Suprapubic skin (tissue), 4 donors: ENCODE measurements at places on chromosomes 12 and 14.

DNA sequence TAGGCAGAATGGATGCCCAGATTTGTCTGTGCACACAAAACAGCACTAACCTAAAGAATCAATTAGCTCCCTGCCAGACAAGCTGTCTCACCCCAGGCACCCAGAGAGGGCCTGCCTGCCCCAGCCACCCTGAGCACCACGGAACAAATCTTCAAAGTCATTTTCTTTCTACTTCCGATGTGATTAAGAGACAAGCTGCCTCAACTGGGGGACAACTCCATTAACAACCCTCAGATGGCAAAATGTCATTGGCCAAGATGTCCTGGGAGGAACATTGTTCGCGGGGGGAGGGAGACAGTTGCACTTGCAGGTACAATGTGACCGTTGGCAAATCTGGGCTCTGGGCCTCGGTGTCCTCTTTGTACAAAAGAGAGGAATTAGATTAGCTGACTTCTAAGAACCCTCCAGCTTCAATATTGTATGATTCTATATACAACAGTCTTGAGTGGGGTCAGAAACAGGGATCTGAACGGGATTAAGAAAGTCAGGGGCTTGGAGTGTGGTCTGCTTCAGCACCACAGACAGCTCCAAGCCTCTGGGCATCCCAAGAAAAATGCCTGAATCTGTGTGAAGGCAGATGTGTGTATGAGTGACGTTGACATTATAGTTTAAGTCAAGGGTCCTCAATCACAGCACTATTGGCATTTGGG lies 42.8 kb upstream of the CMKLR1 start:
- no peak for DNase-seq
- no peak overlapping the region for H3K4me3 ChIP-seq
- no peaks in the 10 kb centered on the region for H3K36me3 ChIP-seq
- H3K27me3 ChIP-seq, result no peaks in the 10 kb centered on the region
- H3K27ac ChIP-seq, result no peak overlapping the region

- H3K27ac ChIP-seq, result no peak overlapping the region
- no peak for DNase-seq
- H3K4me1 ChIP-seq, result no peaks in the 10 kb centered on the region
- H3K27me3 ChIP-seq, result no peaks in the 10 kb centered on the region
Measured at GRCh38 chr14:81478446-81478845, 55.2 kb downstream of the SEL1L start.

DNA sequence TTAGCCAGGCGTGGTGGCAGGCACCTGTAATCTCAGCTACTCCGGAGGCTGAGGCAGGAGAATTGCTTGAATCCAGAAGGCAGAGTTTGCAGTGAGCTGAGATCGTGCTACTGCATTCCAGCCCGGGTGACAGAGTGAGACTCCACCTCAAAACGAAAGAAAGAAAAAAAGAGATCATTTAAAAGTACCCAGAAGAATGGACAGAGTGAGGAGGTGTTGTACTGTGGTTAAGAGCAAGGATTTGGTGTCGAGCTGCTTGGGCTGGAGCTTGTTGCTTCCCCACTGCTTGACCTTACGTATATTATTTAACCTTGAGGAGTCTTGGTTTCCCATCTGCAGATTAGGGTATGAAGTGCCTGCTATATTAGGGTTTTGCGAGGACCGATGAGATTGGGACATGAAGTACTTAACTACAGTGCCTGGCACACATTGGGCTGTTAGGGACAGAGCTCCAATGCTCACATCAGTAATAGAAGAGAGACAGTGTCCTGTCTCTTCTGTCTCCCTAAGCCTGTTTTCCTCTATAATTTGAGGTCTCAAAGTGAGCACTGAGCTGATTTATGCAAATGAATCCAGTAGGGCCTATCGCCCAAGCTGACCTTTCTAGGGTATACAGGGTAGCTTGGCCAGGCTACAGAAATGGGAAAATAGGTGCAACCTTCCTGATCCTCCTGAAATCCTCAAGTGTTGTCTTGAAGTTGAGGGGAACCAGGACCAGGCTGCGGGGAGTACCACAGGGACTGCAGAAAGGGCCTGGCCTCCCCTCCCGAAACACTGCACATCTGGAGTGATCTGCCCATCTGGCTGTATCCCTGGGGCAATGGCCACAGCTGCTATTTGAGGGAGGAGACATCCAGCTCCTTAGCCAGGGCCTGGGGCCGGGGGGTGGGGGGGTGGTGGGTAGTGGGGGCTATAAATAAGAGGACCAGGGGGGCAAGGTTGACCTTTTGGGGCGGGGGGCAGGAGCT lies 8.6 kb upstream of the HDAC7 start:
- peak overlapping the region; percentile 90 for H3K27ac ChIP-seq
- H3K4me3 ChIP-seq, result no peak overlapping the region
- H3K27me3 ChIP-seq, result no peaks in the 10 kb centered on the region
- H3K4me1 ChIP-seq, result peaks cover 77% of the 10 kb centered on the region

DNA sequence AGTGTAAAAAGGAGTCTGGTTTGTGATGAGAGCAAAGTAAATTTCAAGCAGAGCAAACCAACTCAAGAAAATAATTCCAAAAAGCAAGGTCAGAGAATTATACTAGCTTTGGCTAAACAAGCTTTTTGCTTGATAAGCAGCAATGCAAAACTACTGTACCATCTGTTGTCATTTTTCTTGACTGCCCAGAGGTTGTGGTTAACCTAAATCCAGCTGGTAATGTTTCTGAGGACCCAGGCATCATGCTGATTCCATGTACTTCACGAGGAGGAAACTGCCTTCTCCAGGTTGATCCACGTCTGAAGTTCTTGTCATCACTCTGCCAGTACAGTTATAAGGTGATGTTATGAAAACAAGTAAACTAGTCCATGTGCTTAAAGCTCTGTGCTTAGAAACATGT lies 185.2 kb downstream of the ACSS3 start:
- no peaks in the 10 kb centered on the region for H3K36me3 ChIP-seq
- H3K27me3 ChIP-seq, result no peaks in the 10 kb centered on the region
- H3K4me1 ChIP-seq, result no peaks in the 10 kb centered on the region
- DNase-seq, result no peak

- H3K27ac ChIP-seq, result no peak overlapping the region
- no peak overlapping the region for H3K4me3 ChIP-seq
- DNase-seq, result no peak
- H3K36me3 ChIP-seq, result no peaks in the 10 kb centered on the region
- H3K27me3 ChIP-seq, result peaks cover 6% of the 10 kb centered on the region
- H3K4me1 ChIP-seq, result no peaks in the 10 kb centered on the region
Measured at GRCh38 chr14:61897300-61897699, 135.1 kb downstream of the SNAPC1 start.
